Astrocyte (in vitro differentiated cells and primary cell): ENCODE measurements at places on chromosomes 5 and 9.

DNA sequence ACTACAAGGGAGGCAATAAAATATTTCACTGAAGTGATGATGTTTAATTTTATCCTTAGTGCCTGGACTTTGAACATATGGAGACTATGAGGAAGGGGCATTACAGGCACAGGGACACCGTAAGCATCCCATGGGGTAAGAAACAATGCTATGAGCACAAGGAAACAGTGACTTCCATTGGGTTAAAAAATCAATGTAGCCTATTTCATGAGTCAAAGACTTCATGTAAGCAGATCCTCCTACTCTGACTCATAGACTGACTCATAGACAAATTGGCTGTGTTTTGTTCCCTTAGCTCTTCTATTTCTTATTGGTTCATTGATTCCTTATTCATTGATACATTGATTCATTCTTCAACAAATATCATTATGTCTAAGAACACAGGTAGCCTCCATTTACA lies 351.0 kb downstream of the PRELID2 start:
- DNase-seq: peak; percentile 85

DNA sequence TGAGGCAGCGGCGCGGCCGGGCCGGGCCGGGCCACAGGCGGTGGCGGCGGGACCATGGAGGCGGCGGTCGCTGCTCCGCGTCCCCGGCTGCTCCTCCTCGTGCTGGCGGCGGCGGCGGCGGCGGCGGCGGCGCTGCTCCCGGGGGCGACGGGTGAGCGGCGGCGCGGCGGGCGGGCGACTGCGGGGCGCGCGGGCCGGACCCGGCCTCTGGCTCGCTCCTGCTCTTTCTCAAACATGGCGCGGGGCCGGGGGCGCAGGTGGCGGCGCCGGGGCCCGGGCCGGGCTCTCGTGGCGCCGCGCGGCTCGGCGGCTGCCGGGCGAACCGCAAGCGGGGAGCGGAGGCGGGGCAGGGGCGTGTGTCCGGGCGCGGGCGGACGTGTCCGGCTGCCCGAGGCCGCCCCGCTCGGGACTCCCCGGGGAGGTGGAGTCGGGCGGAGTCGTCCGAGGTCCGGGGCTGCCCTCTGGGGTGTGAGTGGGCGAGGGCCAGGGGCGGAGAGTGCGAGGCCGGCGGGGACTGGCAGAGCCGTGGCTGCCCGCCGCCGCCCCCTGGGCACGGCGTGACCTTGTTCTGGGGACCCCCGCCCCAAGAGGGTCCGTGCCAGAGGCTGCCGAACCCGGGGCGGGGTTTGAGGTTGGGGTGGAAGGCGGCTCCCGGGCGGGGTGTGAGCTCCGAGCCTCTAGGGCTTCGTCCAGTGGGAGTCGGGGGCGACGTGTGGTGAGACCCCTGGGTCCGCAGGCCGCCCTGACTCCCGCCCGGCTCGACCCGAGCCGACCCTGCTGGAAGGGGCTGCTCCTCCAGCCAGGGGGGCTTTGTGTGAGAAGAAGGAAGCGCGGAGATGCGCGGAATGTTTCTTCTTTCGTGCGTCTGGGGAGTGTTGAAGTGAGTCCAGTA lies 485 bp downstream of the TGFBR1 start:
- peak; percentile 81 for DNase-seq

GRCh38 chr9:30943446-30944224 lies 1440.8 kb upstream of the ACO1 start:
- no peak for DNase-seq

GRCh38 chr9:83034587-83034986 lies 28.4 kb downstream of the RASEF start:
- peak; percentile 75 for DNase-seq

- no peak for DNase-seq
Measured at GRCh38 chr5:138338411-138339090, 485 bp downstream of the FAM53C start.

GRCh38 chr9:3447788-3448187 lies 78.0 kb downstream of the RFX3 start:
- DNase-seq: no peak

GRCh38 chr5:55021821-55022220 lies 2.2 kb upstream of the GZMK start:
- DNase-seq: no peak

- DNase-seq: no peak
Measured at GRCh38 chr5:107123014-107123413, 547.7 kb downstream of the EFNA5 start.

GRCh38 chr5:71932131-71932654 lies 175.1 kb upstream of the MAP1B start:
- DNase-seq: peak; percentile 43

DNA sequence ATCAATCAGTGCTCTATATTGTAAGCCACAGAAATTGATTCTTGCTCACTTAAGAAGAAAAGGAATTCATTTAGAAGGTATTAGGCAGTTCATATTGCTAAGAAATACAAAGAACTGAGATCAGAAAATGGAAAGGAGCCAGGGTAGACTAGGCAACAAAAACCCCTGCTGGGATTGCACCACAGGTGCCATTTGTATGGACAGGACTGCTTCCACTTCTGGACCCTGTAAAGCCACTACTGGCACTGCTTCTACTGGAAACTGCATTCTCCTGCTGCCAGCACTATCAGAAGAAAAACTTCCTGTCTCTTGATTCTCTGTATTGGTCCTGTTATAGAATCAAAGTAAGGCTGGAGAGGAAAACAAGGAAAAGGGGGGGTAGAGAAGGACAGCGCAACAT lies 45.9 kb downstream of the CERT1 start:
- peak; percentile 51 for DNase-seq

GRCh38 chr5:74310386-74310785 lies 330.1 kb downstream of the ENC1 start:
- DNase-seq: peak; percentile 83

DNA sequence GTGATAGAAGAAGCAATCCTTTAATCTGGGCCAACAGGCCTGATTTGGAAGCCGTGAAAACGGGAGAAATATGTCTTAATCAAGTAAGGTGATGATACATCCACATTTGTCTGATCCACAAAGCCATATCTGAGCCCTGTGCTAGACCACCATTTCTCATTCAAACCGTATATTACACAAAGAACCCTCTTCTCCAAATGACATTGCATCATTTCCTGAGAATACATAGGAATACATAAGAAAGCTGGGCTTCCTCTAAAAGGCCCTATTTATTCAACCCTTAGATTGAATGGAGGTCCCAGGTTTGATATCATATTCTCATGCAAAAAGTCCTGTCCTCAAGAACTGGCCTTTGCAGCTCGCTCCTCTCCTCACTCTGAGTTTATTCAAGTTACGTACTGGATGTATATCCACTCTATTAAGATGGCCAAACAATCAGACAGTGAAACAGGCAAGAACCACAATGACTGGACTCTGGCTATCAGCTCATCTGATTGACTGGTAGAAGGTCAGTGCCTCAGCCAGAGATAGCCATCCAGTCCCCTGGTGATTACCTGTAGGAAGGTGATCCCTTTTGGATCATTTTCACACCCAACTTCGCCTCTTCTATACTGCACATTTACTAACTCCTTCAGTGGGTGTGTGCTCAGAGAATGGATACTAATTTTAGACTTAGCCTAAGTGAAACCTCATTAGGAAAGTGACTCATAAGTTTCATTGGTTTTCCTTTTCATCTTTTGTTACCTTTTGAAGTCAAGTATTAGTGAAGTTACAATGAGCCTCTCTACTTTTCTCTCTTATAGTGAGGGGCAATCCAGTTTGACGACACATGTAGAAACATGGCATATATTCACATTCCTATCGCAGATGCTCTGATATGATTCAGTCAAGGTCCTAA lies 167.6 kb upstream of the WWC1 start:
- DNase-seq: peak; percentile 38

- no peak for DNase-seq
Measured at GRCh38 chr5:14595189-14595588, 13.6 kb downstream of the OTULINL start.

DNA sequence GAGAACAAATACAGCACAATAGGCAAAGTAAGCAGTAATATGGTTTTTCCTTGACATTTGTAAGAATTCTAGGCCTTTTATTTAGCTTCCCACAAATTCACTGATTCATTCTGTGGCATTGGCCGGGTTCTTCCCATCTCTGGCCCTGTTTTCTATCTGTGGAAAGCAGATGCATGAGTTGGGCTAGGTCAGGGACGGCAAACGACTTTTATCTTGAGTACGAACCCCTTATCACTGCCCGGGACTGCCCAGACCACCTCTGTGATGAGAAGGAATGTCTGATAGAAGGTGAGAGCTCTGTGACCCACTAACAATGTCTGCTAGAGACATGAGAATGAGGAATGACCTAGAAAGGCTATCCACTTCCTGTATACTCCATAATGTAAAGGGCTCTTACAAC lies 35.4 kb upstream of the ADAM19 start:
- DNase-seq: no peak

DNA sequence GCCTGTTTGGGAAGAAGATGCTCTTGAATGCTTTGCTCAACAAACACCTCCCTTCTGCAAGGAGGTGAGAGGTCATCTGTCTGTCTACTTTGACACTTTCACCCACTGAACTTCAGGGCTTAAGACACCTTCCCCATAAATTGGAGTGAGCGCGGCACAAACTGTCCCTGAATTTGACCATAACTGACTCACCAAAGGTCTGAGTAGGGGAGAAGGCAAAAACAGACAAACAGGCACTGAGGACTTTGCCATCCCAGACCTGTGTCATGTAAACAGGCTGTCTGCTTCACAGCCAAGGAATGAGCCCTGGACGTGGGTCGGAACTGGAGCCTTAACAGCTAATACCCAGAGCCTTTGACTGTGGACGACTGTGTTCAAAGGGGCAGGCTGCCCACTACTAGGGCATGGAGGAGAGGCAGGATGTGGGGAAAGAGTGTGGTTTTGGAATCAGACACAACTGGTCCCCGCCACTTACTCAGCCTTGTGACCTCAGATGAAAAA lies 320.9 kb upstream of the KLF4 start:
- peak; percentile 7 for DNase-seq

DNA sequence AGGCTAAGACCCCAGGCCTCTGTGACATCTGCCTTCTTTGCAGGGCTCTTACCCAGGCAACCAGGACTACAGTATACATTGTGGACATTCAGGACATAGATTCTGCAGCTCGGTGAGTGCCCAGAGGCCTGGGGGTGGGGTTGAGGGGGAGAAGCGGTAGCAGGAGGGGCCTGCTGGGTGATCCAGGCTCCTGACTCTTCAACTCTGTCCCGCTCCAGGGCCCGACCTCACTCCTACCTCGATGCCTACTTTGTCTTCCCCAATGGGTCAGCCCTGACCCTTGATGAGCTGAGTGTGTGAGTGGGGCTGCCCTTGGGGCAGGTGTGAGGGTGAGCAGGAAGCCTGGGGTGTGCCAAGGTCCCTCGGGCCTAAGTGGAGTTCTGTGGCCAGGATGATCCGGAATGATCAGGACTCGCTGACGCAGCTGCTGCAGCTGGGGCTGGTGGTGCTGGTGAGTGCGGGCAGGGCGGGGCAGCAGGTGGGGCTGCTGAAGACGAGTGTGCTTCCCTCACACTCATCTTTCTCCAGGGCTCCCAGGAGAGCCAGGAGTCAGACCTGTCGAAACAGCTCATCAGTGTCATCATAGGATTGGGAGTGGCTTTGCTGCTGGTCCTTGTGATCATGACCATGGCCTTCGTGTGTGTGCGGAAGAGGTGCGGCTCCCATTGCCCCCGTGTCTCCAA lies 19.8 kb downstream of the GPRIN1 start:
- no peak for DNase-seq

GRCh38 chr5:127400539-127400938 lies 109.9 kb downstream of the MEGF10 start:
- DNase-seq: no peak

GRCh38 chr9:124020520-124021384 lies 9.2 kb downstream of the LHX2 start:
- no peak for DNase-seq

- DNase-seq: no peak
Measured at GRCh38 chr9:94286116-94286515, 27.0 kb downstream of the ZNF169 start.

DNA sequence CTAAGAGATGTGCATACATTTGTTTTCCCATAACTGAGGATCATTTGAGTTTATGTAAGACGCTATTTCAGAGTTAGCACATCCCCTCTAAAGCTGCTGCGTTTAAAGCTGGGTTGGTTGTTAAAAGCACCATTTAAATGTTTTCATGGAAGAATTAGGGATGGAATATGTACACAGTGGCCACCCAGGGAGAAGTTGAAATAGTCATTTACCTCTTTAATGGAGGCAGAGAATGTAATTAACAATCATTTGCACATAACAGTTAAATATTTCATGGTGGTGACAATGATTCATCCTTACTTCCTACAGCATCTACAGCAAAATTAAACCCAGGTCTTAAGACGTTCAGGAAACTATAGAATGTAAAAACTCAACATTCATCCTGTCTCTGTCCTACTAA lies 100.3 kb downstream of the KIF4B start:
- no peak for DNase-seq

- no peak for DNase-seq
Measured at GRCh38 chr5:31218978-31219377, 25.5 kb downstream of the CDH6 start.

GRCh38 chr9:72443855-72444254 lies 77.6 kb upstream of the TMC1 start:
- DNase-seq: no peak

DNA sequence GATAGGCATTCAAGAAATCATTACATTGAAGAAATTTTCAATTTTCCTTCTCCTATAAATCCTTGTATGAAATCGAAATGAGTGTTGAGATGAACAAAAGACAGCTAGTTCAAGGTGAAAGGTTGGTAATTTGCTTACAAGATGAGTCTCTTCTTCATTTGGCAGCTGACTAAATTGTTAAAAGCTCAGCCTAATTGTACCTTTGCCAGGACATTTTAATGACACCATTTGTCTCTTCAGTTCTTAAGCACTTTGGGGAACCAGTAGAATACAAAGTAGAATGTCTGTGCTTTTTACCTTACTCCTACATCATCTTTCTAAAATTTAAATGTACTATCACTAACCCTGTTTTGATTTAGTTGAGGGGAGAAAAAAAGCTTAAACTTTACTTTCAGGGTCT lies 59.4 kb downstream of the GRAMD2B start:
- DNase-seq: no peak

- no peak for DNase-seq
Measured at GRCh38 chr5:9690751-9691150, 60.6 kb upstream of the TAS2R1 start.

DNA sequence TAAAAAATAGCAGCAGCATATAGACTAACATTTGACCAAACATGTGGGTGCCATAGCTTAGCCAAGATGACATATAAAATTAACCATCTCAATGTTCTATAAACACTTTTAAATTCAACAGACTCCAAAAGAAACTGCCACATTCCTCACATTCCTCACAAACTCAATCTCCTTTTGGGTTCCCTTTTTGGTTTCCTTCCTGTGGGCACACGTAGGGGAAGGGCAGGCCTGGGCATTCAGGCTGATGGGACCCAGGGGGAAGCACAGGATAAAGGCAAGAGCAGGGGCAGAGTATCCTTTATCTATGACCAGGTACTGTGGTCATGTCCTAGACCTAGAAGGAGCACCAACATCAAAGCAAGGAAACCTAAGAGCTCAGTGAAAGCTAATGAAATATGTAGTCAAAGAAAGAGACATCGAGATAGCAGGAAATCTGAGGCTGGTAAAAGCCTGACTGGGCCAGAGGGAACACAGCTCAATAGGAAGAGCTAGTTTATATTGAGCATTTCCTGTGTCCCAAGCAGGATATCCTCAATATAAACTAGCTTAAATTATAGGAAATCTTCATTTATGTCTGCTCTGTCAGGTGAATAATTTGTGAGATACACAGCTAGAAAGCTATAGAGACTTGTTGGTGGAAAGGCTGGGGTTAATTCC lies 13.6 kb upstream of the ERAP1 start:
- DNase-seq: no peak
